ENCODE measurements at places on chromosomes 1 and 21.

DNA sequence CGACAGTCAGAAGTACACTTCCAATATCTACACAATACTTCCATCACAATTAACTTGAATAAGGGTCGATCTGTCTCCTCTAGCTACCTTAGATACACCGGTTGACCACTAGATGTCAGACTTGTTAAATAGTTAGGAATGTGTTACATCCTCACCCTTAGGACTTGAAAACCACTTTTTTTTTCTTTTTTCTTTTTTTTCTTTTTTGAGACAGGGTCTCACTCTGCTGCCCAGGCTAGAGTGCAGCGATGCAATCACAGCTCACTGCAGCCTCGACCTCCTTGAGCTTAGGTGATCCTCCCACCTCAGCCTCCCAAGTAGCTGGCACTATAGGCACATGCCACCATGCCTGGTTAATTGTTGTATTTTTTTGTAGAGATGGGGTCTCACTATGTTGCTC, 120.4 kb upstream of the GREM2 start:
- peak; percentile 25 for DNase-seq

DNA sequence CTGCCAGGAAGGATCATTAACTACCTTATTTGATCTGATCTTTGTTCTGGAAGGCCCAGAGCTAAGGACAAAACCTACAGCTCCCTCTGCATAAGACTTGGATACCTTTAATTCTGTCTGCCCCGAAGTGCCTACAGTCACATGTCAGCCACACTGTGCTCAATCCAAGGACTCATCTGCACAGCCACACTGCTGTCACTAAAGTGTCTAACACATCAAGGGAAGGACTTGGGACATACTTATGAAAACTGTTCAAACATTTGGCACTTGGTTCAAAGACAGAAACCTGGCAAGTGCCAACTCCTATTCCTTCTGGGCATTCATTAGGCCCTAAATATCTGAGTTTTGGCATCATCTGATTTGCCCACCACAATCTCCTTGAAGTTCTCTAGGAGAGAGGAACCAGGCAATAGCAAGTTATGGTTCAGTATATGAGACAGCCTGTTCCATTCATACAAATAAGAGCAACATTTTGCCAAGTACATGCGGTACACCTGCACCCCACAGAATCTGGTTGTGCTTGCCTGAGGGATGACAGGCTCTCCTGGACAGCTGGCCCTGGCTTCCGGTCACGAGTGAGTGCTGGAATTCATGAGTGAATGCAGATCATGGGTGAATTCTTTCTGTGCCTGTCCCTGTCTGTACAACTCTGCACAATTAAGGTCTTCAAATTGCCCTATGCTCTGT, 105.9 kb downstream of the KCNK1 start:
- DNase-seq = no peak

- DNase-seq = no peak
Measured at GRCh38 chr1:234573711-234574299, 36.2 kb downstream of the IRF2BP2 start.

DNA sequence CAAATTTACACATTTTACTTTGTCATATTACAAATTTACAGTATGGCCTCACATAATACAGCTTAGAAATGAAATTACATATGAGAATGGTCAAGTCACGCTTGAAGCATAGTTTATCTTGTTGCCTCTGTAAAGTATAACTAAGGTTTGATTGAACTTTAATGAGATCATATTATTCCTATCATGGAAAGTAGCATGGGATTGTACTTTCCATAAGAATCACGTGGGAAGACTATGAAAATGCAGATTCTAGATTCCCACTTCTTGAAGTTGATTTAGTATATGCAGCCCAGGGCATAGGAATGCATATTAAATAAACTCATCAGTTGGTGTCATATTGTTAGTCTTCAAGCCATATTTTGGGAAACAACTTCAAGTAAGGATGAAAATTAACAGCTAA, 342.8 kb downstream of the NCAM2 start:
- no peak for DNase-seq

DNA sequence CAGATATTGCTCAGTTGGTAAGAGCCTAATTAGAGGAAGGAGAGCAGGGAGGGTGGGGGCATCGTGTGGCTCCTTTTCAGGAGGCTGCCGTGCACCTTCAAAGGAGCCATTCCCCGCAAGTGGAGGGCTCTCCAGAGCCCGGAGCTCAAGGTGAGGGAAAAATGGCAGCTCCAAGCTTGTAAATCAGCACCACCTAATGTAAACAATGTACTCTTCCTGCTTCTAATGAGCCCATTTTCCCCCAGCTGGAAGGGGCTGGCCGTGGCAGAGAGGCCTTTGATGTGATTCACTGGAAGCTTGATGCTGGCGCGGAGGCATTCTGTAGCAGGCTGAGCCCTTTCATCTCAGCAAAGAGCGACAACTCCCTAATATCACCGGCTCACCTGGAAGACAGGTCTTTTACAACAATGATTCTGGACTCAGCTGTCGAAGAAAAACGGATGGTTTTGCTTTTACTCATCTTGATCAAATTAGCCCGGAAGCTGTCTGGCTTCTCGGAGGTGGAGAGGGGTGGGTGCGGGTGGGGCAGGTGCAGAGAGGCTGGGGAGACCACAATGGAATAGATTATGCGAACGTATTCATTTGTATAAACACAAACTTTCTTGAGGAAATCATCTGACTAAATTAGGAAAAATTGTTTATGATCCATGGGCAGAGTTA, 112.5 kb downstream of the RRAGC start:
- DNase-seq = no peak

DNA sequence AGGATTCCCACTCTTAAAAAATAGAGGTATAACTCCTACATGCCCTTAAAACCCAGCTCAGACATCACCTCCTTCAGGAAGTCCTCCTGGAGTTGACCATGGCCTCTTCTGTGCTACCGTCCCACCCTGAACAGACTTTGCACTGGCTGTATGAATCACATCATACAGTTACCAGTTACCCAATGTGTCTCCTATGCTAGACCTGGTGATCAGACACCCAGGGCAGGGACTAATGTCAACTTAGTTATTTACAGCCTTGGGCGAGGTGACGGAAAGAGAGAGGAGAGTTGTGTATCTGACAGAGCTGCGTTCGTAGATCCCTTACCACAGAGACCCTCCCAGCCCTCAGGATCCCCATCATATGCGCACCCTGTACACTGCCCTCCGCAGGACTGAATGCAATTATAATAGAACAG, 72.7 kb downstream of the SLC66A1 start:
- DNase-seq = no peak

DNA sequence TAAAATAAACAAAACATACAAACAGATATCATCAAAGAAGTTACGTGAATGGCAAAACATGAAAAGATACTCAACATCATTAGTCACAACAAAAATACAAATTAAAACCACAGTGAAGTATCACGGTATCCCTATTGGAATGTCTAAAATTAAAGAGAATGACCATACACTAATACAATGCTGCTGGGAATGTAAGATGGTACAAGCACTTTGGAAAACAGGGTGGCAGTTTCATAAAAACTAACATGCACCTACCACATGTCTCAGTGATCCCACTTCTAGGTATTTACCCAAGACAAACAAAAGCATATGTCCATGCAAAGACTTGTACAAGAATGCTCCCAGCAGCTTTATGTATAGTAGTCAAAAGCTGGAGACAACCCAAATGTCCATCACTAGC, 69.1 kb downstream of the HSF2BP start:
- DNase-seq = no peak

GRCh38 chr1:25661043-25661815, 44.6 kb downstream of the MAN1C1 start:
- DNase-seq = no peak

GRCh38 chr1:241139047-241139446, 218.0 kb downstream of the RGS7 start:
- DNase-seq = no peak

DNA sequence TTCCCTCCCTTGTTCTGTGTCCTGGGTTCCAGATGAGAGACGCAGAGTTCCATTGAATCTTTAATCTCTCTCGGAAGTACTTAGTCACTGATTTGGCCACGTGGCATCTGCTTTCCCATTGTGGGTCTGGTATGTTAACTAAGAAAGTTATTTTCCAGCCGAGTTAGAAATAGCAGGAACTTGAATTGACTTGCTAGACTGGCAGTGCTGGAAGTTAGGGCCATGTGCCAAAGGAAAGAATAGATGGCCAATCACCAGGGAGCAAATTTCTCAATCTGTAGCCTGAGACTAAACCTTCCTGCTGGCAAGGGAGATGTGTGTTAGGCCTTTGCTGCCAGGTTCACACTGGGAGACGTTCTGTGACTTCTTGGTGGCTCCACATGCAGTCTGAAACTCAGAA, 24.2 kb upstream of the SLFNL1 start:
- peak; percentile 94 for DNase-seq

DNA sequence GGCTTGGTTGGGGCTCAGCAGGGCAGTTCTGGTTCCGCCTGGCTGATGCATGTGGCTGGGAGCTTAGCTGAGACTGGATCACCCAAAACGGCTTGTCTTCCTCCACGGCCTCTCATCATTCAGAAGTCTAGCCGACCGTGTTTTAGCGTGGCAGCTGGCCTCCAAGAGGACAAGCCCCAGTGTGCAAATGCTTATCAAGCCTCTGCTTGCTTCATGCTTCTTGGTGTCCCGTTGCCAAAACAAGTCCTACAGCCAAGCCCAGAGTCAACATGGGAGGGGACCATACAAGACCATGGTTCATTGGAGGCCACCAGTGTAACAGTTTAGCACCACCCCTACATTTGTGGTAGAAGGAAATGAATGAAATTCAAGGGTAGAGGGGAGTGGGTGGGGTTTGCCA, 10.5 kb upstream of the KDF1 start:
- DNase-seq = no peak

- no peak for DNase-seq
Measured at GRCh38 chr1:220878191-220879075, 810 bp upstream of the HLX start.

- no peak for DNase-seq
Measured at GRCh38 chr1:153963850-153964331, 554 bp upstream of the SLC39A1 start.

- DNase-seq = no peak
Measured at GRCh38 chr1:90687747-90688146, 29.4 kb downstream of the BARHL2 start.

GRCh38 chr21:28834335-28835238, 158.1 kb downstream of the LTN1 start:
- DNase-seq = no peak

DNA sequence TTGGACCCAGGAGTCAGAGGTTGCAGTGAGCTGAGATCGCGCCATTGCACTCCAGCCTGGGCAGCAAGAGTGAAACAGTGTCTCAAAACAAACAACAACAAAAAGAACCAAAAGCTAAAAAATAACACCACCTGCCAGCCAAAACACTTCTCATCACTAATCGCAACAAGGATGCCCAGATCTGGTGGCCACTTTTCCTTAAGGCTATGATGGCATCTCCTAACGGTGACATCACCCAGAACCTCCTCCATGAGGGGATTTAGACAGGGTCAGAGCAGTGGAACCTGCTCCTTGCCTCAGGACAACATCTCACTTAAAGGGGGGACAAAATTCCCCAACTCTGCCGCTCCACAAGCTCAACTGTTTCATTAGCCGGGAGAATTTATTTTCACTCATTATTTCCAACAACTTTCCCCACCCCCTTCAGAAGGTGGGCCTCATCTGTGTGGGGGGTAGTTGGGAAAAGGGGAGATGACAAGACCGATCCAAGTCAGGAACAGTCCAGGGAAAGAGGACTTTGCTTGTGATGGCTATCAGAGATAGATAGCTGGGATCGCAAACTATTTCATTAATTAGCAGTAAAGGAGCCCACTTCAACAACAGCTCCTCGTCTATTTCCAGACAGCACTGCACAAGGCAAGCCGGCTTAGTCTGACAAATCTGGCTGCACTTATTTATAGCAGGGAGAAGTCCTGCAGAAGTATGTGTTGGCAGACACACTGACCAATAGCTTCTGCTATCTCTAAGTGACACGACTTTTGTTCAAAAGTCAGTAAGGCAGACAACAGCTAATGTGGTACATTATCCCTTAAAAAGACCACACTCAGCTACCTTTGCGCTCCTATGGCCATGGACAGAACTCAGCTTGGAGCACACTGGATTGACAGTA, 2.6 kb downstream of the PABPC4 start:
- DNase-seq = no peak

DNA sequence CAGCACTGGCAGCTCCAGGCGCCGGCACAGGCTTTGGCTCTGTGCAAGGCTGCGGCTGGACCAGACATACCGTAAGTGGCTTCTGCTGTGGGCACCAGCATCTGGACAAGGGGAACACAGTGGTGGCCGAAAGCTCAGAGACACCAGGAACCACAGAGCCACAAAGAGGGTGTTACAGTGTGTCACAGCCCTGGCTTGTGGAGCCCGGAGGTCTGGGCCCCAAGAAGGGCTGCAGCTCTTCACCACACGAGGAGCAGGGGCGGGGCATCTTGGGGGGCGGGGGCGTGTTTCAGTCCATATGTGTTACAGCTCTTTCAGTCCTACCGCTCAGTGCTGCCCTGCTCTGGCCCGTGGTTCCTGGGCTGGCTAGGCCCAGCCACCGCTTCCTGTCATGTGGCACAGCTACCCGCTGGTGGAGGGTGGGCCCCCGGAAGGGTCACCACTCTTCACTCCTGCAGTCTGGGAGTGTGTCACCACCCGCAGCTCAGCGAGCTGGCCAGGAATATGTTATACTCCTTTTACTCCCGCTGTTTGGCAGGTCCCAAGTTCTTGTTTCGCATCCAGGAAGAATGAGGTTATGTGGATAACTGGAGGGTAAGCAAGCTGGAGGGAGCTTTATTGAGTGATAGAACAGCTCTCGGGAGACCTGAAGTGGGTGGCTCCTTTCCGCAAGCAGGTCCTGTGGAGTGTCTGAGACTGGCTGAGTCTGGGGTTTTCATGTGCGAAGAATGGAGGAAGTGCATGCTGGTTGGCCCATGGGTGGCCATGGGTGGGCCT, 3.3 kb upstream of the LSM10 start:
- no peak for DNase-seq

GRCh38 chr1:11990303-11991032, 10.2 kb downstream of the MFN2 start:
- DNase-seq = peak; percentile 70

Measured in epithelial cell of proximal tubule (primary cell).